ENCODE measurements at places on chromosomes 5 and 9.

GRCh38 chr5:143720689-143721088 lies 91.3 kb upstream of the HMHB1 start:
- DNase-seq: no peak

DNA sequence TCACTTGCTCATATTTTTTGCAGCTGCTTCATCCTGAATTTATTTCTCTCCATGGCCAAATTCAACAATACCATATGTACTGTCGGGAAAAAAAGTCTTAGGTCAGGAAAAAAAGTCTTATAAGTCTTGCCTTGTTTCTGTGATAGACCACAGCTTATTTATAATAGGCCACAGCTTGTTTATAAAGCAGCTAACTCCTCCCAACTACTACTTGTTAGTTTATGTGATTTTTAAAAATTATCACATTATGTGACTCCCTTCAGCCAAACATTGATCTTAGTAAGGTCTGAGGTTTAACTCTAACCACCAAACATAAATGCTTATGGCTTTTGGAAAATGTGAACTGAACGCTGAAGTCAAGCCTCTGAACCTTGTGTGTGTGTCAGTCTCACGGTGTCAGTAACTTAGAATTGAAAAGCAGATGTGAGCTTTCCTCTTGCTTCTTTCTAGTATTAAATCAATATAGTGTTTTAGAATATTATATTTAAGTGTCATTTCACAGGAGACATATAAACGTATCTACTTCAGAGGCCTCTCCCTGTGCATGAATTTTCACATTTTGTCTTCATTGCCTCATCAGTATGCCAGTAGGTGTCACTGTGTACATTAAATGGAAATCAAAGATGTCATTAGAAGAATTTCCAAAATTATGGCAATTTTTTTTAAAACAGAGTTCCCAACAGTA lies 51.3 kb downstream of the SNX24 start:
- no peak for DNase-seq

GRCh38 chr5:133287500-133287899 lies 235.7 kb downstream of the HSPA4 start:
- no peak for DNase-seq

GRCh38 chr5:143695244-143695864 lies 116.6 kb upstream of the HMHB1 start:
- DNase-seq: no peak

GRCh38 chr9:88746029-88746742 lies 211.2 kb downstream of the NXNL2 start:
- no peak for DNase-seq

- no peak for DNase-seq
These were observed 86.3 kb downstream of the MYO10 start for GRCh38 chr5:16849775-16850174.

- no peak for DNase-seq
These were observed 30.2 kb downstream of the GFM2 start for GRCh38 chr5:74736759-74737158.

DNA sequence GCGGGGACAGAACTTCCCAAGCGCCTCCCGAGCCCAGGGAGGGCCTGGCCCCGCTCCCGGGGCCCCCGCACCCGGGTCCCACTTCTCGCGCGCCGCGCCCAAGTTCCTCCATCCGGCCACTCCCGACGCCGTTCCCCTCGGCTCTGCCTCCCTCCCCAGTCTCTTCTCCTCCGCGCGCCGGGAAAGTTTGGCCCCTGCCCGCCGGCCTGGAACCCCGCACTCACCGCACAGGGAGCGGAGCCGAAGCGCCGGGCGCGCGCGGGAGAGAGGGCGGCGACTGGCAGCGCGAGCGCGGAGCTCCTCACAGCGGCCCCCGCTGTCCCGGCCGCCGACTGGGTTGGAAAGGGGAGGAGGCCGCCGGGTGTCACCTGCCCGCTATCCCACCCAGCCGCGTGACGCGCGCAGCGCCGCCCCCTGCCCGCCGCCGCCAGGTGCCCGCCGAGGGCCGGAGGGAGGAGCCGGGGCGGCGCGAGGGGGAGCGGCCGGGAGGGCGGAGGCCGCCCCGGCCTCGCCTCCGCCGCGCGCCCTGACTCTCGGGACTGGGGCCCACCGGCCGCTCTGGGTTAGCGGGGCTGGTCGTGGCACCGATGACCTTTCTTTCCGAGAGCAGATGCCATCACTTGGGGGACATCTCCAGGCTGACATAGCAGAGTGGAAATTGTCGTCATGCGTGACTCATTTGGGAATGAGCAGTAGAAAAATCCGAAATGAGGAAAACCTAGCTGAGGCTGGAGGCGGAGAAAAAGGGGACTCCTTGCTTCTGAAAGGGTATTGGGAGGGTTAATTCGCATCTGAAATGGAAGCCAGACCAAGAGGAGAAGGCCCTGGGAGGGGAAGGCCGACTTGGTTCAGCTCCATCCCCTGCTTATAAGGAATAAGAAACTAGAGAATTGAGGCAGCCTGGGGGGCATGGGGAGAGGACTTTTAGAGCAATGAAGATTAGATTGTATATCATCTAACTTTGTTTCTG lies at the start of gene ELOVL7:
Gene ELOVL7, minus strand, starts transcription at position 334 of the 970 bp plus-strand sequence. CDS start 56,872 bp downstream, outside the sequence.
- DNase-seq: peak; percentile 69

GRCh38 chr5:72280581-72281069 lies 39.4 kb downstream of the MRPS27 start:
- no peak for DNase-seq

DNA sequence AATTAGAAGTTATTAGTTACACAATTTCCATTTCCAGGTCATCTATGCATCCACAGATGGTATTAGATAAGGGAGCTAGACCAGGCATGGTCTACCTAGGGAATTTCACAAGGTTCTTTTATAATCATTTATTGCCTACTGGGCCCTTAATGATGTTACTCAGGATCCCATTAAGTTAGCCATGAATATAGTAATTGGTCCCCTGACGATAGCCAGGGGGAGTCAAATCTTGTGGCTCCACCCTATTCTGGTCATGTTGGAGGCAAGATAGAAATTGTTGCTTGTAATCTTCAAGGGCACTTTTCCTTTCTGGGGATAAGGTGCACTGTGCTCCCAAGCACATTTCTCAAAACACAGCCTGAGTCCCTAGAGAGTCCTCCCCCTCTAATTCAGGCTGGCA lies 14.1 kb upstream of the ELL2 start:
- no peak for DNase-seq

- no peak for DNase-seq
These were observed 141.4 kb downstream of the NPR3 start for GRCh38 chr5:32852535-32852934.

- DNase-seq: no peak
These were observed 16.9 kb downstream of the IL5 start for GRCh38 chr5:132526290-132526973.
